ENCODE measurements at places on chromosomes 5 and 9.
A peak's percentile ranks its signal among the peaks of the same experiment; 100 is the strongest.

GRCh38 chr5:177431317-177432142, 5.1 kb downstream of the GRK6 start:
- DNase-seq: no peak

- no peak for DNase-seq
Observed at GRCh38 chr9:84125046-84125445, 144.4 kb downstream of the RMI1 start.

GRCh38 chr9:14400658-14400995, 86.7 kb upstream of the NFIB start:
- peak; percentile 69 for DNase-seq

- no peak for DNase-seq
Observed at GRCh38 chr5:60148366-60148765, 254.8 kb upstream of the PDE4D start.

GRCh38 chr5:141811287-141812155, 66.7 kb downstream of the PCDH1 start:
- DNase-seq: no peak

- DNase-seq: no peak
Observed at GRCh38 chr9:80811003-80811402, 878.3 kb downstream of the TLE1 start.

GRCh38 chr9:97752274-97752673, 55.1 kb upstream of the XPA start:
- no peak for DNase-seq
